ENCODE measurements at places on chromosomes 16 and 17. TPM values are rescaled to one million over a fixed set of nuclear protein-coding genes. Genes with fewer than 3 reads are reported as not detected.

Gene RAB37
- total RNA-seq = 1.5 TPM

Gene AXIN2
- total RNA-seq = 2.4 TPM

Gene GFAP
- not detected for total RNA-seq

Gene CEMP1
- total RNA-seq = not detected

Gene CX3CL1
- total RNA-seq = 21.8 TPM

Gene C16orf96
- total RNA-seq = 0.15 TPM

Gene SLC52A1
- 0.54 TPM for total RNA-seq

Gene SP2
- total RNA-seq = 25.6 TPM

Gene TEKT5
- not detected for total RNA-seq

Gene RTN4RL1
- total RNA-seq = 0.80 TPM

Gene CSH2
- not detected for total RNA-seq

Gene SEZ6
- total RNA-seq = not detected

Gene ENKD1
- 14.6 TPM for total RNA-seq

Gene PRSS33
- 0.59 TPM for total RNA-seq

Gene CCL2
- 513 TPM for total RNA-seq

Gene ZPBP2
- total RNA-seq = not detected

All from Panc1 (cell line).